ENCODE measurements at places on chromosomes 7 and 10.
A peak's percentile ranks its signal among the peaks of the same experiment; 100 is the strongest.

- DNase-seq = no peak
Observed at GRCh38 chr7:117247809-117248208, 75.0 kb downstream of the WNT2 start.

DNA sequence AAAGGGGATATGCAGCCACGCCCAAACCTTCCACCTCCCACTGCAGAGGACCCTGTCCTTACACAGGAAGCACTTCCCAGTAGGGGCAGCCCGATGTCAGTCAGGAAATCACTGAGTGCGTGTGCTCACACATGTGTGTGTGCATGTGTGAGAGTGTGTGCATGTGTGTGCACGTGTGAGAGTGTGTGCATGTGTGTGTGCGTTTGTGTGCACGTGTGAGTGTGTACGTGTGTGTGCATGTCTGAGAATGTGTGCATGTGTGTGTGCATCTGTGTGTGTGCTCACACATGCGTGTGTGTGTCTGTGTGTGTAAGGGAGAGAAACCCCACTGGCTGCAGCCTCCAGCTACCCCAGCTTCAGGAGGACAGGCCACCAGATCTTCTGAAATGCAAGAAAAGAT, 229.3 kb downstream of the KCNMA1 start:
- DNase-seq = no peak

GRCh38 chr7:50614721-50615518, 49.7 kb upstream of the DDC start:
- no peak for DNase-seq

- DNase-seq = no peak
Observed at GRCh38 chr10:74587109-74587854, 239.1 kb upstream of the KAT6B start.

GRCh38 chr10:112967200-112967599, 17.2 kb downstream of the TCF7L2 start:
- no peak for DNase-seq

DNA sequence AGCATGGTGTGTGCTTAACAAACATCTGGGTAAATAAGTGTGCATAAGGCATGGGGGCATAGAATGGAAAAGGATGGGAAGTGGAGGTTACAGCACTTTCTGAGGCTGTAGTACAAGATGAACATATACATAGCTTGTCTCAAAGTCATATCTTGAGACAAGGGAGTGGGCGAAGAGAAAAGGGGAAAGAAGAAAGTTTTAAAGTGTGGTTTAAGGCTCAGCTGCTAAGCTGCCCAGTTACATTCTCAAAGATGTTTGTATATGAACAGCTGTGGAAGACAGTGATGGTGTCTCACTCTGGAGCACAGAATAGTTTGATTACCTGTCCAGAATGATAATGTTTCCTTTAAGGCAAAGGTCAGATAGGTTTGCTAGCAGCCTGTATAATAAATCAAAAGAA, 61.9 kb upstream of the LANCL2 start:
- DNase-seq = no peak

DNA sequence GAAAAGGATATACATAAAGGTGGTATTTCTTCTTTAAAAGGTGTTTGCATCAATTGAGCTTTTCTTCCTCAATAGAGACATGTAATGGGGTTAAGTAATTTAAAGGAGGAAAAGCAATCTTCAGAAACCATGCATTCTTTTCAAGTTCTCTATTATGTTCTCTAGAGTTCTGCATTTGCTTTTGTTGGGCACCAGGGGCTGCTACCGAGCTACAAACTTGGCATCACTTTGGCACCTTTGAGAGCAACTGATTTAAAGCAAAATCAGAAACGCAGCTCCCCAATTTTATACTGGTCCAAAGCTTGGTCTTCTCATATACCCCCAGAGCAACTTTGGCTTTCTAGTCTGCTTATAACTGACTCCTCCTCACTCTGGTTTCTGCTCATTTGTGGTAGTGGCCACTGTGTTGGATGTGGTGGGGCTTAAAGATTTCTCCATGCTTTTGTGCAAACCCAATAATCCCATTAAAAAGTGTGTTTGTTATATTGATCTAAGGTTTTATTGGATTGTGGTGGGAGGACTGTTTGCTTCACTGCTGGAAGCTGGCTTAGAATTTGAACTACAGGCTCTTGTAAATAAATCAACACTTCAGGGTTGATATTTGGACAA, 712.1 kb downstream of the PHTF2 start:
- DNase-seq = peak; percentile 31

GRCh38 chr10:34890939-34891338, 75.8 kb upstream of the PARD3 start:
- no peak for DNase-seq

GRCh38 chr7:11434366-11434765, 397.6 kb downstream of the THSD7A start:
- no peak for DNase-seq

- no peak for DNase-seq
Observed at GRCh38 chr7:84792231-84792893, 394.5 kb downstream of the SEMA3D start.

DNA sequence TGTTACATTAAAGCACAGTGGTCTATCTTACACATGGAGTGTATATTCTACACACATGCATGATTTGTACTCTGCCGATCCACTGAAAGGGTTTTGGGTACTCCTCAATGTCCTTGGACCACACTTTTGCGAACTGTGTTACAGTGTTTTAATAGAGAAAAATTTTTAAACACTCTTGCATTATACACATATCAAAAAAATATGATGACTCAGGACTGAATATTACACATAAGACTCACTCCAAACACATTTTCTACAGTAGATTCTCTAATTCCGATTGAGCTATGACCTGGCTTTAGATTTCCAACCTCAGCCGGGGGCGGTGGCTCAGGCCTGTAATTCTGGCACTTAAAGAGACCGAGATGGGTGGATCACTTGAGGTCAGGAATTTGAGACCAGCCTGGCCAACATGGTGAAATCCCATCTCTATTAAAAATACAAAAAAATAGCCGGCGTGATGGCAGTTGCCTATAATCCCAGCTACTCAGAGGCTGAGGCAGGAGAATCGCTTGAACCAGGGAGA, 222.4 kb downstream of the CACNA2D1 start:
- DNase-seq = no peak

- no peak for DNase-seq
Observed at GRCh38 chr7:93202594-93203250, 23.5 kb downstream of the HEPACAM2 start.

DNA sequence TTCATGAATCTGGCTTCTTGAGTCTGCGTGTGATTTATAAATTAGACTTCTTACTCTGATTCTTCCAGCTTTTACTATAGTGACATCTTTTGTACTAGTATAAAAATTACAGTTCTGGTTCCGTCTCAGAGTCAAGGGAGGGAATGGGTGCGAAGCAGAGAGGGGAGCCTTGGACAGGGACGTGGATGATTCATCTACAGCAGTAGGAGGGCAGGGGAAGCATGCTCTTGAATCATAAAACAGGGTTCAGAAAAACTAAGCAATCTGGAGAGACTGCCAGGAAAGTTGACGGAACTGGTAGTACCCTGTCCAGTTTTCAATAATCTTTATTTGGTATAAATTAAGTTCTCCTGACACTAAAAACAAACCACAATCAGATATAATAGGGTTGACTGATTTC, 58.1 kb downstream of the ITGA8 start:
- no peak for DNase-seq

DNA sequence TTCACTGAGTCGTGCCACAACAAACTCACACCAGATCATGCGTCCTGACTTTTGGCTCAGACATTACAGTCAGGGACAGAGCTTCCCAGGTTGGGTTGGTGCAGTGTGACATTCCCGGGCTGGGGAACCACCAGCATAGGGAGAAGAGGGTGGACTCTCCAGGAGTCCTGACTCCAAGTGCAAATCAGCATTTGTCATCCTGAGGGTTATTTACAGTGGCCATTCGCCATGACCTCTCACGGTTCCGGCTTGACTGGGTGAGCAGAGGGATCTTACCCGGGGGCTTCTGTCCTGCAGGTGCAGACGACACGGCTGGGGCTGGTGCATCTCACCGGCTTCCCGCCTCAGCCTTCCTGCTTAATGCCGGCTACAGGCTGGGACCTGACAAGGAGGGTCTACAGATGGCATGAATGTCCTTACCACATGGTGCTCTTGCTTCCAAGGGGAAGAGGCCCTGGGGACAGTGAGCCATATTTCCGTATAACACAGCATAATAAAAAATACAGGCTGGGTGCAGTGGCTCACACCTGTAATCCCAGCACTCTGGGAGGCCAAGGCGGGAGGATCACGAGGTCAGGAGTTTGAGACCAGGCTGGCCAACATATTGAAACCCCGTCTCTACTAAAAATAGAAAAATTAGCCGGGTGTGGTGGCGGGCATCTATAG, 12.5 kb upstream of the INTS1 start:
- DNase-seq = no peak

DNA sequence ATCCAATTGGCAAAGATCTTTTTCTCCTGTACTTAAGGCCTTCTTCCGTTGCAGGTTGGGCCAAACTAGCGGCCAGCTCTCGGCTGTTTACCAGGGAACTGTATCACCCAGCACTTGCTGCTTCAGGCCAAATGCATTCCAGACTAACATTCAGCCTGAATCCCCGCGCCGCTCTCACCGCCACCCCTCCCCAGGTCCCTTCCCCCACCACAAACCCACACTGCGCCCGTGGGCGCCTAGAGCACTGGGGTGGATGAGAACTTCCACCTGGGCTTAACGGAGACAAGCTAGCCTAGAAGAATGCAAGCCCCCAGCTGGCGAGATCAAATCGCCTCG, 676 bp downstream of the TCAF1 start:
- no peak for DNase-seq

- DNase-seq = peak; percentile 41
Observed at GRCh38 chr10:1368842-1369171, 312.6 kb downstream of the WDR37 start.

DNA sequence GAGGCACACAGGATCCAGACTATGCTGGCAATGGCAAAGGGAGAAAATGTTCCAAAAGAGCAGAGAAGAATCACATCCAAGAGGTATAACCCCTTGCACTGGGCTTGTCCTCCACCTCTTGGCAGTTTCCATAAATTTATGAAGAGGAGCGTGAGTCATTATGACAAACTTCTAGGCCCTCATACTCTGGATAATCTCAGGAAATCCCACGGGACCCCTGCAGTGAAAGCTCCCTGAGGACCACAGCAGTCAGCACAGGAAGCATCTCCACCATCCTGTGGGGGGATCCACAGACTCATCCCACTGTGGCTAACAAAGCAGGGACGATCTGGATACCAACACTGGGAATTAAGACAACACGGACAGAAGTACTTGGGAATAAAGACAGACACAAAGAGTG, 30.3 kb upstream of the GPAM start:
- no peak for DNase-seq

GRCh38 chr10:22309180-22310000, 6.8 kb upstream of the COMMD3 start:
- no peak for DNase-seq

- peak; percentile 67 for DNase-seq
Observed at GRCh38 chr10:84540617-84541288, 212.4 kb downstream of the CCSER2 start.

- no peak for DNase-seq
Observed at GRCh38 chr10:13950543-13950939, 363.8 kb downstream of the PRPF18 start.

- no peak for DNase-seq
Observed at GRCh38 chr7:4184653-4185052, 497.4 kb upstream of the FOXK1 start.

DNA sequence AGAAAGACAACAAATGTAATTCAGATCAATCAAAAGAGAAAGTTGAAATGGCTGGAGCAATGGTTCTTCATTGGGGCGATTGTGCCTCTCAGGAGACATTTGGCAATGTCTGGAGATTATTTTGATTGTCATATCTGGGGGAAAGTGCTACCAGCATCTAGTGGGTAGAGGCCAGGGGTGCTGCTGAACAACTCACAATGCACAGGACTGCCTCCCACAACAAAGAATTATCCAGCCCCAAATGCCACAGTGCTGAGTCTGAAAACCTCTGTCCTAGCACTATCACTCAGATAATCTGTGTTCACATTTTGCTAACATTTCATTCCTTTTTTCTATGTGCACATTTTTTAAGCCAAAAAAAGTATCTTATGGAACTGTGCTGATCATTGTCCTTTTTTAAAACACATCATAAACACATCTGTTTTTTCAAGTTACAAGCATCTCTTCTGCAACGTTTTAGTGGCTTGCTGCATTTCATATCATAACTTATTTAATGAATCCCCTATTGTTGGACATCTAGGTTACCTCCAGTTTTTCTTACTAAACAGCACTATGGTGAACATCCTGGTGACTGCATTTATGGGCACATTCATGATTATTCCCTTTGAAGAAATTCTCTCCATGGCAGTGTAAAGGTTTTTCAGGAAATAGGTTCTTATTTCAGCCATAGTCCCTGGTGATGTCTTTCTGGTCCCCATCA, 114.2 kb downstream of the C10orf105 start:
- DNase-seq = no peak

DNA sequence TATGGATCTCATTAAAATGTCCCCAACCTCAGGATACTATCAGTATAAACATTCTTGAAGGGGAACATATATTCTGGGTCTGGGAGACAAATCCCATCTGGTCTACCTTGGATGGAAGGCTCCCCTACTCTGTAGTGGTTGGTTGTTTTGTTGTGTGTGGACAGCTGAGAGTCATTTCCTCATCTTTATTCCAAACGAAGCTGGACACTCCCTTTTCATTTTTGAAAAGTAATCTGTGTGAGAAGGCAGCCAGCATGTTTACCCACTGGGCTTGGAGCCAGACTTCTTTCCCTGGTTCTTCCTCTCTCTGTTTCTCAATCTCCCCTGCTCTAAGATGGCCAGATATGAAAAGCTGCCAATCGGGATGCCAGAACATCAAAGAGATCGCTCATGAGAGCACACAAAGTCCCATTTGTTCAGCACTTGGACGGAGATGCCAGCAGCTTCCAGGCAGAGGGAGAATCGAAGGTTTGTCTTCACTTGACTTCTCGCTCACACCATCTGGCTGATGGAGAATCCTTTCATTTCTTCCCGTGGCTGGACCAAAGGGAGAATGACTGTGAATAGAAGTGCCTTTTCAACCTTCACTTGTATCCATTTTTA, 108.1 kb upstream of the AGR3 start:
- no peak for DNase-seq

- no peak for DNase-seq
Observed at GRCh38 chr7:22025983-22026382, 80.3 kb upstream of the CDCA7L start.

GRCh38 chr7:90520484-90520883, 51.0 kb downstream of the PTTG1IP2 start:
- no peak for DNase-seq

- DNase-seq = no peak
Observed at GRCh38 chr10:32961343-32961894, 3.4 kb upstream of the ITGB1 start.

- DNase-seq = peak; percentile 40
Observed at GRCh38 chr10:23826421-23826820, 382.5 kb upstream of the KIAA1217 start.

- no peak for DNase-seq
Observed at GRCh38 chr7:106864298-106865081, 592 bp upstream of the PIK3CG start.

Measured in neuronal stem cell (in vitro differentiated cells).